Stimulated activated CD4-positive, alpha-beta T cell treated with anti-CD3 and anti-CD28 coated beads, Interleukin-1b, Interleukin-23, amount 100 ng/mL, for 24 hours (primary cell): ENCODE measurements at places on chromosomes 2 and 18.

DNA sequence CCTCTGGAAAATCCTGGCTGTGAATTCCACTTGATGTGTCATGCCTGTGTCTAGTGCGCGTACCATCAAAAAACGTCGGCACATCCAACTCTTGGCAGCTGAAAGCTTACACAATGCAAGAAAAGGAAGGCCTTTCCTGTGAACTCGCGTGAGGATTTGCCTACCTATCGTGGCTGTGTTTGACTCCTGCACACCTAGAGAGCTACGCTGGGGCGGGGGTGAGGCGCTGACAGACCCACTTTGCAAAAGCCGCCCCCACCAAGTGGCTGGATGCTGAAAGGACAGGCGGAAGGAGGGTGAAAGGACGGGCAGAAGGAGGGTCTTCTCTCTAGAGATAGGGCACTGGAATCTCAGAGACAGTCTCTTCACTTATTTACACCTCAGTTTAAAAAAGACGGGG is 270.1 kb downstream of the EIPR1 start:
- no peak for DNase-seq

GRCh38 chr2:49794396-49794795 is 640.1 kb upstream of the FSHR start:
- no peak for DNase-seq

- no peak for DNase-seq
Measured at GRCh38 chr2:218990612-218991011, 2.6 kb downstream of the CRYBA2 start.

DNA sequence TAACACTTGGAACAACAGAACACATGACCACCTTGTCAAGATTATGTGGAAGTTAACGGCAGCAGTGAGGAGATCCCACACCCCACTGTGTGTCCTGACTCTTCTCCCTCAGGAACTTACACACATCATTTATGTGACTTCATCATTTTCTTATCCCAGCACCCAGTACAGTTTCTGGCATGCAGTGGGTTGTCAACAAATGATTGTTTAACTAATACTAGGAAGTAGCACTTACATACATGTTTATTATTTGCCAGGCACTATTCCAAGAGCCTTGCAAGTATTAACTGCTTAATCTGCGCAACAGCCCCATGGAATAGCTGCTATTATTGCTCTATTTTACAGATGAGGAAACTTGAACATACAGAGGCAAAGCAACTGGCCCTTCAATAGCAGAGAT is 391.5 kb downstream of the TXNL1 start:
- no peak for DNase-seq

DNA sequence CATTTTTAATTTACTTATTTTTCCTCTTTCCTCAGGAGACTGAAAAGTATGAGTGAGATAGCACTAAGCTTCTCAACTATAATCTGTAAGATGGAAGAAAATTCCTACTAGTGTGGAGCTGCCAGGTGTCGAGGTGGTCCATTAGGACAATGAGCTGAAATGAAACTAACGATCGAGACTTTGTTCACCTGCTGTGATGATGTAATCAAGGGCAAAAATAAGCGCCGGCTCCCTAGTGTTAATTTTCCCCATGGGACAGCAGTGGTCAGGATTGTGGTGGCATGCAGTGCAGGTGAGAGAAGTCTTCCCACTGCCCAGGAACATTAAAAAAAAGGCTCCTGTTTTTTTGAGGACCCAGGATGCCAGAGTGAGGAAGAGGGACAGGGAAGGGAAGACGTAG is 859.1 kb upstream of the GCFC2 start:
- no peak for DNase-seq

- DNase-seq: no peak
Measured at GRCh38 chr2:212901604-212902275, 249.7 kb downstream of the IKZF2 start.

- DNase-seq: no peak
Measured at GRCh38 chr2:176388861-176389260, 119.6 kb downstream of the MTX2 start.

GRCh38 chr2:186913870-186914269 is 64.9 kb upstream of the ZSWIM2 start:
- DNase-seq: no peak

- DNase-seq: no peak
Measured at GRCh38 chr2:239984421-239985194, 40.5 kb downstream of the NDUFA10 start.

DNA sequence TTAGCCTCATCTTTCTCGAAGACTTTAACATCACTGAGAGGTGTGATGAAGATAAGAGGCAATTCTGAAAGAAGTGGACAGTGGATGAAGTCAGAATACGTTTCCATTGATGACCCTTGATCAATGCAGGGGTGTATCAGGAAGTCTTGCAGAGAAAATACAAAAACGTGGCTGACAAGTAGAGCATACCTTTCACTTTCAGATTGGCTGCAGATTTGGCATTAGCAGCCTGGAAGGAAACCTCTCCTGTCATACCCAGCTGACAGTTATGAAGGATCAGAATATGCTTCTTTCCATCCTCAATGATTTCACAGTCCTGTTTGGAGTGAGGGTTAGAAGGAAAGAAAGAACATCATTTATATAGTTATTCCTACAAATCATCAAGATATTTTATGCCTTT is 152.5 kb downstream of the PLEKHA3 start:
- DNase-seq: no peak

GRCh38 chr2:238580486-238580885 is 153.8 kb downstream of the ASB1 start:
- no peak for DNase-seq

DNA sequence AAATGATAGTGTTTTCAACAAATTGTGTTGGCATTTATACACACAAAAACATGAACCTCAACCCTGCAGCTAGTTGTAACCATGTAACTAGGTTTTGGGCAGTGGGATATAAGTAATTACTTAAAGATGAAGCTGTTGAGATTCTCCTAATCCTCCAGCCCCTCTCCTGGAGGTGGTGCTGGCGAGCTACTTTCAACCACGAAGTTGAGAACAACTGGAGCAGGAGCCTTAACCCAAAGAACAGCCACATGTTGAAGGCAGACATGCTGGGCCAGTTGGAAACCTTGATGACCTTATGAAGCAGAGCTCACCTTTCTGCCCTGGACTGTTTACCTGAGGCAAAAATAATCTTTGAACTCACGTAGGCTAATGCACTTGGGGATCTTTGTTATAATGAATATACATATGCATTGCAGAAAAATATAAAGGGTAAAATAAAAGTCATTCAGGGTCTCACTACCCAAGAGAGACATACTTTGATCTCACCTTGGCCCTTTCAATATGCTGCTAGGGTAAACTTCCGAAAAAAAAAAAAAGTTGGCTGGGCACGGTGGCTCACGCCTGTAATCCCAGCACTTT is 89.6 kb upstream of the NPAS2 start:
- DNase-seq: no peak

DNA sequence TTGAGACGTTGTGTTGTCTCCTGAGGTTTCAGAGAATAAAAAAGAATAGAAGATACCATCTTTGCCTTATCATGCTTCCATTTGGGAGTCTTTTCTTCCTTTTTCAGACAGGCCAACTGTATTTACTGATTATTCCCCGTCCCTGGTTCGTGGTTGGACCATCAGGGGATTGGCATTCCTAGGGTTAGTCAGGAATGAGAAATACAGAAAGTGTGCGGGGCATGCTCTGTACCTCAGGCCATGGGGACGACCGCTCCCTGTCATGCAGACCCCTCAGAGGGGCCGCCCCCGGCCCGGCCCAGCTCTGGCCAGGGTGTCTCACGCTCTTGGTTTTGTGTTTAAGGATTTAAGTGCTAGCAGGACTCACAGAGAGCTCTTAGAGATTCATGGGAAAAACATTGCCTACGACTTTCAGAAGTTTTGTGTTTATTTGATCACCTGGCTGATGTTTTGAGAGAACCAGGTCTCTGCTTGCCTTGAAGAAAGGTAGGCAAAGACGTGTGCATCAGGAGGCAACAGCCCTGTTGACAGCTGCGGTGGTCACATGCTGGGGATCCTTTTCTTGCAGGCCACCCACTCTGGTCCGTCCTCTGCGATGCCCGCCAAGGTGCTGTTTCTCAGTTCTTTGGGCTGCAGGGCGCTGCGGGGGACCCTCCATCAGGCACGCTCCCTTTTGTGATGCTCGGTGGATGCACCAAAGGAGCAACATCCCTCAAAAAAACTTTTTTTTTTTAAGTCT is 317.8 kb downstream of the AGAP1 start:
- no peak for DNase-seq

DNA sequence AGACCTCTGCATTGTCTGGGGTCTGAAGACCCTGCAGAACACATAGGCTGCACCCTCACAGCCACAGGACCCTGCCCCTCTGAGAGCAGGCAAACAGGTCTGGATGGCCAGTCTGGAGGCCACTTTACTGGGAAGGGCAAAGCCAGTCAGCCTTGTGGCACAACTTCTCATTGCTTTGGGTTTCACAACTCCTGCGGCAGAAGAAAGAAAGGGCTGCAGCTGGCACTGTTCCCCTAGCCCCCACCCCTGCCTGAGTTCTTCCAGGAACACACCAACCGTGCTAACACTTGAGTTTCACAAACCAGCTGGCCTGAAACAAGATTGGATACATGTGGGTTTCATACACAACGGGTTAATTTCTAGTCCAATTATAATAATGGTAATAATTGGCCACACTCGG is 276.5 kb upstream of the MGAT5 start:
- DNase-seq: no peak

- DNase-seq: no peak
Measured at GRCh38 chr2:145744541-145745386, 1224.8 kb upstream of the ZEB2 start.

DNA sequence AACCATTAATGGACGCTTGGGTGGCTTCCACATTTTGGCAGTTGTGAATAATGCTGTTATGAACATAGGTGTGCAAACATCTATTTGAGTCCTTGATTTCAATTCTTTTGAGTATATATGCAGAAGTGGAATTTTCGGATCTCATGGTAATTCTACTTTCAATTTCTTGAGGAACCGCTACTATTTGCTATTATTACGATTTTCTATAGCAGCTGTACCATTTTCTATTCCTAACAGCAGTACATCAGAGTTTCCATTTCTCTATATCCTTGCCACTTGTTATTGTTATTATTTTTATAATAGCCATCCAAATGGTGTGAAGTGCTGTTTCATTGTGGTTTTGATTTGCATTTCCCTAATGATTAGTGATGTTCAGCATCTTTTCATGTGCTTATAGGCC is 69.5 kb downstream of the KIF5C start:
- DNase-seq: no peak

DNA sequence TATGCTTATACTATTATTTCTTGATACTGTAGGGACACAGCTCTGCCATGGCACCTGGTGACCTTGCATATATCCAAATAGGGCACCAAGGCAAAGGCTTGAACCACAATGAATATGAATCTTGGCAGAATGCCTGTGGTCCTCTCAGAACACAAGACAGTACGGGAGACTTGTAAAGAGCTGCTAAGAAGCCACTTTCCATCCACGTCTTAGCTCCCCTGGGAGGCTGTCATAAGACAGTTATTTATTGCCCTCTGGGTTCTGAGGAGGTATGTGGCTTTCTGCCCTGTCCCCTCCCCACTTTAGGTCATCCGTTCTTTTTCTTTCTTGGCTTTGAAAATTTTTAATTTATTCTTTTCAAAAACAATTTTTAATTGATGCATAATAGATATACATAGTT is 29.8 kb upstream of the MRPL33 start:
- no peak for DNase-seq

DNA sequence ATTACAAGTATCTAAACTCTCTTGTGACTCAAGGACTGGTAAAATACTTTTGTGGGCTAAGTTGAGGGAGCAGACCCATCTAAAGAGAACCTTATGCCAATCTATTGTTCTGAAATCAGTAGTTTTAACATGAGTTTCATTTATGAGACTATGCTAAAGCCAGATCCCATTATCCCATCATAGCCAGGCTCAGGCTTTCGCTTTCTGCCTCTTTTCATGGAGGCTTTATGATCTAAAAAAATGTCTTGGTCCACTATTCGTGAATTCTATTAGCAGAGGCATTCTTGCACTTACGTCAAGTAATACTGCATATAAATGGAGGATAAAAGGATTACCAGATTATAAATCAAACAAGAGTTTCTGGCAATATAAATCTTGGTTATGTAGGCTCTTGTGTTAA is 1636.9 kb upstream of the ACVR2A start:
- DNase-seq: no peak

DNA sequence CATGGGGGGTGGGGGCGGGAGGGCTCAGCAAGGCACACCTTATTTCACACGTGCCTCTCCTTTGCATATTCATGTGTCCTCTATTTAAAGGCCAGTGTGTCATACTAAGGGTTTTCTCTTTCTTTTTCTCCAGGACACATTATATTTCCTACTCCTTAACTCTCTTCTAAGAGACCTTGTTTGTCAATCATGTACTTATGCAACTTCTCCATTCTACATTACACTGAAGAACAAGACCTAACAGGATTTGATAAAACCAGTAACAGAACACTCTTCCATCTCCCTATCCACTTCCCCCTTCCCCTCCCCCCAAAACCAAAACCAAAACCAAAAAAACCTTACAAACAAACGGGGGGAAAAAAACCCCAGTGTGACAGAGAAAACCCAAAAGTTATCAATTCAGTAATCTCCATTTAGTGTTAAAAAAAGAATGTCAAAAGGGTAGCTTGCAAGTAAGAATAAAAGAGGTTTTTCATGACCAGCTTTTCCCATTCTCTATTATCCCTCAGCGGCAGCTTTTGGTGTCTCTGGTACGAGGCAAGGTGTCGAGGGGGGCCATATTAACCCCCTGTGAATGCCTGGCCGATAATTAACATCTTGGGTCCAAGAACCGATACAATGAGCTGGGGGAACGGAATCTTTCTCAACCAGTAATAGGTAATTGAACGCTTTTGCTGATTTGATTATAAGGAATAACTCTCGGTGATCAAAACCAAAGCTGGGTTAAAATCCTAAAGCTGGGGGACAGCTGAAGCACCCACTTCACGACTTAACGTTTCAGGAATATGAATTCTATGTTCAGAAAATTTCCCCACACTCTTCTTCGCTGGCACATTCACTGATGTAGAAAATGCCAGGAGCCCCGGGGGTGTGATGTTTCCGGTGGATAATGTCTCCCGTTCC is 191.0 kb upstream of the TCF4 start:
- no peak for DNase-seq

GRCh38 chr2:223269386-223269785 is 217.4 kb downstream of the KCNE4 start:
- no peak for DNase-seq

DNA sequence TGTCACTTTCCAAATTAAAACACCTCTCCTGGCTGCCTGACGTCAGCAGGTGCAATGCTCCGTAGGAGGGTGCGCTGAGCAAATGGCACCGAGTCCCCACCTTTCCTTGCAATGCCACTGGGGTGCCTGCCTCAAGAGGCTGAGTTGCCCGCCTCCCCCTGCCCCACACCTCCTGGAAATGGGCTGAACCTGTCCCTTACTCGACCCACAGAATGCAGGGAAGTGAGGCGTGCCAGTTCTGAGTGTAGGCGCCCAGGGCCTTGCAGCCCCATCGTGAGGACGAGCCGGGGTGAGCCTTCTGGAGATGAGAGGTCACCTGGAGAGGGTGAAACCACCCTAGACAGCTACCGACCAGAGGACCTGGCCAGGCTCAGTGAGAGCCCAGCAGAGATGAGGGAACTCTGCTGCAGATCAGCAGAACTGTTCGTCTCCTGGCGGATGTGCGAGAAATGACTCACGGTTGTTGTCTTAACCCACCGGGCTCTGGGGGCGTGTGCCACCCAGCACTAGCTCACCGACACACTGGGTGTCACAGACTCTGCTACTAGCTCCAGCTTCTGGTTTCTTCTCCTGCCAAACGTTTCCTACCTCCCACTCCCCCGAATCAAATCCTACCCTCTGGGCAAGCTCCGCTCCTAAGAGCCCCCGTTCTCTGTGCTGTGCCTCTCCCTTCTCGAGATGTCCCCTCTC is 168.7 kb upstream of the HDAC4 start:
- DNase-seq: no peak
